ENCODE measurements at places on chromosomes 1 and 21. TPM values are rescaled to one million over a fixed set of nuclear protein-coding genes. Genes with fewer than 3 reads are reported as not detected.

Gene FCAMR
- total RNA-seq, result 0.14 TPM

Gene NTMT2
- total RNA-seq, result not detected

Gene RGS16
- not detected for total RNA-seq

Gene FAM20B
- 17.3 TPM for total RNA-seq

Gene OR2L3
- not detected for total RNA-seq

Gene CFHR3
- total RNA-seq, result not detected

Gene C1QC
- not detected for total RNA-seq

Gene SLC35F3
- total RNA-seq, result 10.1 TPM
